Smooth muscle cell of trachea (primary cell): ENCODE measurements at places on chromosomes 11 and 22. TPM values are rescaled to one million over a fixed set of nuclear protein-coding genes. Genes with fewer than 3 reads are reported as not detected.

Gene TMPRSS4
- not detected in 2 replicates for total RNA-seq

Gene TEAD1
- 111 and 120 TPM in 2 replicates for total RNA-seq

Gene GAL3ST1
- total RNA-seq: 0.15 and 0.17 TPM in 2 replicates

Gene WBP2NL
- 0.73 and 1.7 TPM in 2 replicates for total RNA-seq

Gene ROBO4
- total RNA-seq: 1.3 and 2.0 TPM in 2 replicates

Gene FGF4
- total RNA-seq: not detected in 2 replicates

Gene COPB1
- 298 and 345 TPM in 2 replicates for total RNA-seq

Gene SSTR3
- total RNA-seq: 0.33 TPM in 1 of 2 replicates, not detected in the other

Gene CATSPER1
- total RNA-seq: under 0.01 TPM in 1 of 2 replicates, not detected in the other

Gene CNTN5
- not detected in 2 replicates for total RNA-seq

Gene F2
- 0.17 TPM in 1 of 2 replicates, not detected in the other for total RNA-seq

Gene KRTAP5-8
- total RNA-seq: not detected in 2 replicates

Gene OR8G5
- not detected in 2 replicates for total RNA-seq

Gene RASGRP2
- total RNA-seq: 0.29 and 0.50 TPM in 2 replicates

Gene ANO5
- not detected in 2 replicates for total RNA-seq

Gene FOLR3
- 1.3 and 1.8 TPM in 2 replicates for total RNA-seq

Gene ANO9
- 0.17 TPM in 1 of 2 replicates, not detected in the other for total RNA-seq

Gene A4GALT
- 35.8 and 43.2 TPM in 2 replicates for total RNA-seq

Gene BRSK2
- 0.99 TPM in 1 of 2 replicates, not detected in the other for total RNA-seq

Gene OR8A1
- total RNA-seq: not detected in 2 replicates

Gene RASD2
- under 0.01 and 0.17 TPM in 2 replicates for total RNA-seq

Gene GRAP2
- total RNA-seq: not detected in 2 replicates

Gene SART1
- total RNA-seq: 51.1 and 57.1 TPM in 2 replicates

Gene TMPRSS5
- under 0.01 and 0.17 TPM in 2 replicates for total RNA-seq

Gene BAIAP2L2
- total RNA-seq: 1.3 and 2.6 TPM in 2 replicates

Gene KRTAP5-2
- total RNA-seq: not detected in 2 replicates

Gene OR52H1
- 0.17 and 0.73 TPM in 2 replicates for total RNA-seq

Gene TYR
- total RNA-seq: not detected in 2 replicates

Gene MIOX
- total RNA-seq: 0.15 TPM in 1 of 2 replicates, not detected in the other

Gene ZNF143
- 19.3 and 21.7 TPM in 2 replicates for total RNA-seq

Gene ANKK1
- total RNA-seq: 0.15 and 0.17 TPM in 2 replicates
